ENCODE measurements at places on chromosomes 7 and 10.

DNA sequence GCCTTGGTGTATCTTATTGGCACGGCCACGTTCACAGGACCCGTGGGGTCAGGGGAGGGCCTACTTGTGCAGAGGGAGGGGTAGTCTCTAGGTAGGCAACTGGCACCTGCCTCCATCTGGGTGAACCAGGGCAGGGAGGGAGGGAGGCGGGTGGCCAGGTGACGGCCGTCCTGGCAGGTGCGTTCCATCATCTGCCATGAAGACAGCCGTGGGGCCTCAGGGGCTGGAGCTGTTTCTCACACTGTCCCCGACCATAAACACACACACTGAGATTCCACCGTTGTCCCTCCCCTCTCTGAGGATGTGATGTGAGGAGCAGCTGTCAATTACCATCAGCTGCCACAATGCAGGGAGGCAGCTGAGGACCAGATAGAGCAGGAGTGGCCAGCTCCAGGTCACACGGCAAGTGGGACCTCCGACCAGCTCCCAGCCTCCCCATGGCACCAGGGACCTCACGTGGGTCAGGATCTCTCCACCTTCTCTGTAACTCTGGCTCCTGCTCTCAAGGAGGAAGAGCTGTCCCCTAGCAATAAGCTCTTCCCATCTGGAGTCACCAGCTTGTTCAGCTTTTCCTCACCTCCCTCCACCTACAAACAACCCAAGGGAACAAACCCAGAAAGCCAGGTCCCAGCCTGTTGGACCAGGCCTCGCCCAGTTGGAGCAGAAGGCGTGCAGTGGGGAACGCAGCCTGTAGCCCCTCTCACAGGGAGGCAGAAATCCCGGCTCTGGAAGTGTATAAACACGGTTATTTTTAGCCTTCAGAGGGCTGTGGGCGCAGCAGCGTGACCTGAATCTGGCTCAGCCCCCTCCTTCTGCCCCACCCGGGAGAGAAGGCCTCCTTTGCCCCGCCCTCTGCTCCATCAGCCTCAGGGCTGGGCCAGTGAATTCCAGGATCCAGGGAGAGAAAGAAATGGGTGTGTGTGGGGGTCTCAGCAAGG lies 33.1 kb downstream of the ZMIZ1 start:
- DNase-seq, result peak; percentile 73

DNA sequence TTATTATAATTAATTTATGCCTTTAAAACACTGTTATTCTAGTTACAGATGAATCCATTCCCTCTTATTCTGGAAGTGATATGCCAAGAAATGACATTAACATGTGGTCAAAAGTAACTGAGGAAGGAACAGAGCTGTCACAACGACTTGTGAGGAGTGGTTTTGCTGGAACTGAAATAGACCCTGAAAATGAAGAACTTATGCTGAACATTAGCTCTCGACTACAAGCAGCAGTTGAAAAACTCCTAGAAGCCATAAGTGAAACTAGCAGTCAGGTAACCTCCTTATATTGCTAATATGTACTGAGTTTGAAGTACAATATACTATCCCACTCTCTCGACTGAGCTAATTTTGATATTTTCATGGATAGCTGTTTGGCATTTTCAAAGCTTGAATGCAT lies 81.6 kb downstream of the CYP51A1 start:
- no peak for DNase-seq

GRCh38 chr7:106076537-106076936 lies 35.6 kb downstream of the SYPL1 start:
- DNase-seq, result no peak

GRCh38 chr10:125489731-125490130 lies 193.2 kb downstream of the TEX36 start:
- DNase-seq, result no peak

- peak; percentile 5 for DNase-seq
Measured at GRCh38 chr7:84949501-84949900, 237.4 kb downstream of the SEMA3D start.

DNA sequence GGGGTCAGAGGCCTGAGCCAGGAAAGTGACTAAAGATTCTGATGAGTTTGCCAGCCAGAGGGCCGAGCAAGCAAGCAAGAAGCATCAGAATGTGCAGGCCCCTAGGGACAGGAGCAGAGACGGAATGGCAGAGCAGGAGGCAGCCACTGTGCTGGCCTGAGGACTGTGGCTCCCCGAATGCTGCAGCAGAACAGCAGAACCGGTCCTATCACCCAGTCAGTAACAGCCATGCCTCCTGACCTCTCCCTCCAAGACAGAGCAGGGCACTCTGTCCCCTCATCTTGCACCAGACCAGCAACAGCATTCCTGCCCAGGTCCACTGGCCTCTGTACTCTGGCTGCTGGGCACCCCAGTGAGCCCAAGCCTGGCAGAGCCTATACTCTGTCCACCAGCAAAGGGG lies 85.9 kb downstream of the ARHGAP22 start:
- DNase-seq, result no peak

DNA sequence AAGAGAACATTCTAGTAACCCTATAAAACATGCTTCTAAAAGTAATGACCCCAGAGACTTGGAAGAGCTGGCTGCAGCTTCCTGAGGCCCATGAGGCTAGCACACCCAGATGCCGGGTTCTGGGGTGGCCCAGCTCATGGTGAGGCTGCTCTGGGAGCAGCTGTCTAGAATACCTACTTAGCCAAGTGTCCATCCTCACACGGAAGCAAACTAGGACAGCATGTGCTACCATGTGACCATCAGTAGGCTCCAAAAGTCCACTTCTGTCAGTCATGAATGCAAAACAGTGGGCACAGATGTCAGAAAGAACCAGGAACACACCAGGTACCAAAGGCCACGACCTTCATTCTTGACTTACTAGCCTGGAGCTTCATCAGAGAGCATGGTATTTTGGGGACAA lies 32.4 kb downstream of the CTBP2 start:
- no peak for DNase-seq

DNA sequence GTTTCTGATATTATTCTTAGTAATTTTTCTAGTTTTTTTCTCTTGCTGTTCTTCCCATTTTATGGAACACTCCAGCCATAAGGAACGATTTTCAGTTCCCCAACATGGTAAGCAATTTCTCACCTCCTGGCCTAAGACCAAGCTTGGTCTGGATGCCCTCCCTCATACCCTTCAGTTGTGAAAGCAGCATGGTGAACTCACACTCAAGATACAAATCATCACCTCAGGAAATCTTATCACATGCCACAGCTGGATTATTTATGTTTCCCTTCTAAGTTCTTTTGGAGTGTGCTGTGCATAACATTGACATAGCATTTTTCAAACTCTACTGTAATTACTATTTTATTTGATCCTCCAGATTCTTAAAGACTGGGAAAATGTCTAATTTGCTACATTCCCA lies 216.6 kb downstream of the AGMO start:
- DNase-seq, result no peak

DNA sequence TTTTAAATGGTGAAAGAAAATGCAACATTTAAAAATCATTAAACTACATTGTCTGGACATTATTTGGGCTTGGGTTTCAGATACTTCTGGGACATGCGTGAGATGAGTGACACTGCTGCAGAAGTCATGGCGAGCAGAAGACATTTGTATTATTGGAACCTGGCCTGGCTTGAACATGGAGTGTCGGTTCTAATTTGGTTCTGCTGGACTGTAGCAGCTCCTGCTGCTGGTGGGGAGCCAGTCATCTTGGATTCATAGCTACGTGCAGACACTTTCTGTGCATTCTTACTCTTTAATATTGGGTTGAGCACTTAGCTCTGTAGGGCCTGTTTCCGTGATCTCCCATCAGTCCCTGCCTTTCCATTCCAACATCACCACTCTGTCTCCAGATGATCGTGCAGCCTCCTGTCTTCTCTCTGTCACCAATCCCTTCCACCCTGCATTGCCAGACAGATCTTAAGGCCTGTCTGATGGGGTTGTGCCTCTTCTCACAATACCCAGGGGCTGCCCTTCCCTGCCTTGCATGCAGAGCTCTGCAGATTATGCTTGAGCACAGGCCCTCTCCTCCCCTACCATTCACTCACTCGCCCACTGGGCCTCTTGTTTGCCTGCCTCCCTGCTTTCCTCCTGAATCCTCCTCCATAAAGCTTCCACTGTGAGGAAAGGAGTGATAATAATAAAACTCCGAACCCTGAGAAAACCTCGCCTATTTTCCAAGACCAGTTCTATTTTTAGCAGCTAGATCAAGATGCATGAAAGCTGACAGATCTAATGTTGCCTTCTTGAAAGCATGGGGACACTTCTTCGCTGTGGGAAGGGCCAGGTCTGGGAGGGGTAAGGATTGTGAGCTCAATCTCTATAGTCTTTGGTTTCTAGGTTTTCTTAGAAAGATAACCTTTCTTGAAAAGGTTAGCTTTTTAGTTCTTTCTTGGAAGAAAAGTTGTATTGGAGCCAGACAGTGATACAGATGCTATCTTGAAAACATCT lies 32.9 kb downstream of the CELF2 start:
- DNase-seq, result no peak

- DNase-seq, result peak; percentile 90
Measured at GRCh38 chr7:138000081-138000701, 1.7 kb downstream of the CREB3L2 start.

GRCh38 chr10:31000071-31000782 lies 31.4 kb downstream of the ZNF438 start:
- DNase-seq, result no peak

- DNase-seq, result no peak
Measured at GRCh38 chr10:5343092-5343491, 21.7 kb upstream of the UCN3 start.

DNA sequence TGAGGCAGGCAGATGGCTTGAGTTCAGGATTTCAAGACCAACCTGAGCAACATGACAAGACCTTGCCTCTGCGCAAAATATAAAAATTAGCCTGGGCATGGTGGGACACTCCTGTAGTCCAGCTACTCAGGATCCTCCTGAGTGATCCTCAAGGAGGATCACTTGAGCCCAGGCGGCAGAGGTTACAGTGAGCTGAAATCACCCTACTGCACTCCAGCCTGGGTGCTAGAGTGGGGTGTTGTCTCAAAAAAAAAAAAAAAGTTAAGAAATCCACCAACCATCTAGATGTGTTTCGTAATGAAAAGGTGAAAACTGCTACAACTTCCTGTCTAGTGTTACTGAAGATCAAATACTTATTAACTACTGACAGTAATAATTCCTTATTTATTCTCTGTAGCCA lies 8.1 kb downstream of the GLCCI1 start:
- no peak for DNase-seq

GRCh38 chr7:116584721-116585120 lies 59.9 kb downstream of the CAV1 start:
- no peak for DNase-seq

DNA sequence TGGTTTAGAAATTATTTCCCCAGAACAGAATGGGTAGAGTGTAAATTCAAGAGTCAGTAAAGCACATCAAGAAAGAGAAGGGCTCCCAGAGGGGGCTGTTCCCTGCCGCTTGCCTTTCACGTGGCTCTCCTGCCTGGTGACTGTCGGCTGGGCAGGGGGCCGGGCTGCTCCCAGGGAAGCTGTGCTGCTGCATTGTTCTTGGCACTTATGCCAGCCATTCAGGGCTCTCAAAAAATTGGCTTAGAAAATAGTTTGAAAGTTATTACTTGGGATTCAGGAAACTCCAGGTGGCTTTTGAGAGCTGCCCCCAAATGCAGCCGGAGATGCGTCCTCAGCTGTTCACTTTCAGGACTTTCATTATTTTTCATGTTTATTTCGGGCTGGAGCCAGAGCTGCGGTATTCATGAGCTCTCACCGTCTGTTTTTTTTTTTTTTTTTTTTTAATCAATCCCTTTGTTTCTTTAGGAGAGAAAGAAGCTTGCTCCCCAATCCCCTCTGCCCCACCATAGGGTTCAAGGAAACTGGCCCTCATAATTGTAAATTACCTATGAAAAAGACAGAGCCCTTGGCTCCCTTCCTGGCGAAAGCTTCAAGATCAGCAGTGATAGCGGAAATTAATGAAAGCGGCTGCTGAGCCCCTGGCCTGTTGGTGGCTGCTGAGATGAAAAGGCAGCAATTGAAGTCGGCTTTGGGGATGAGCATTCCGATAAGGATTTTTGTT lies 94.1 kb downstream of the SORCS3 start:
- DNase-seq, result no peak

- DNase-seq, result peak; percentile 55
Measured at GRCh38 chr10:88168171-88169036, 305.0 kb downstream of the PTEN start.

DNA sequence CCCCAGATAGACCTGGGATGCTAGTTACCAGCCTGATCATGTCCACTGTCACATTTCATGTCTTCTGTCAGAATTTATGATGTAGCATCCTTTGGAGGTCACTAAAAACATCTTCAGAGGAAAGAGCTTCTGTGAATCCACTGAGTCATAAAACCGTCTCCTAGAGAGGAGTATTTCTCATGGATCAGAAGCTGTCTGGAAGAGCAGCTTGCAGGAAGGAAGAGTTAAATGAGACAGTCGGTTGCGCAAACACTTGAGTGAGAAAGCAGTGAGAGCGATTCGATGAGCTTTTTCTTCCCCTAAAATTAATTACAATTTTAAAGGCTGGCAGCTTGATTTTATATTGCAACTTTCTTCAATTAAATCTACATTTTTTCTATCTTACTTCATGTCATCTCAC lies 47.2 kb upstream of the WDR11 start:
- no peak for DNase-seq

- DNase-seq, result no peak
Measured at GRCh38 chr7:83455612-83456011, 193.3 kb downstream of the SEMA3E start.

DNA sequence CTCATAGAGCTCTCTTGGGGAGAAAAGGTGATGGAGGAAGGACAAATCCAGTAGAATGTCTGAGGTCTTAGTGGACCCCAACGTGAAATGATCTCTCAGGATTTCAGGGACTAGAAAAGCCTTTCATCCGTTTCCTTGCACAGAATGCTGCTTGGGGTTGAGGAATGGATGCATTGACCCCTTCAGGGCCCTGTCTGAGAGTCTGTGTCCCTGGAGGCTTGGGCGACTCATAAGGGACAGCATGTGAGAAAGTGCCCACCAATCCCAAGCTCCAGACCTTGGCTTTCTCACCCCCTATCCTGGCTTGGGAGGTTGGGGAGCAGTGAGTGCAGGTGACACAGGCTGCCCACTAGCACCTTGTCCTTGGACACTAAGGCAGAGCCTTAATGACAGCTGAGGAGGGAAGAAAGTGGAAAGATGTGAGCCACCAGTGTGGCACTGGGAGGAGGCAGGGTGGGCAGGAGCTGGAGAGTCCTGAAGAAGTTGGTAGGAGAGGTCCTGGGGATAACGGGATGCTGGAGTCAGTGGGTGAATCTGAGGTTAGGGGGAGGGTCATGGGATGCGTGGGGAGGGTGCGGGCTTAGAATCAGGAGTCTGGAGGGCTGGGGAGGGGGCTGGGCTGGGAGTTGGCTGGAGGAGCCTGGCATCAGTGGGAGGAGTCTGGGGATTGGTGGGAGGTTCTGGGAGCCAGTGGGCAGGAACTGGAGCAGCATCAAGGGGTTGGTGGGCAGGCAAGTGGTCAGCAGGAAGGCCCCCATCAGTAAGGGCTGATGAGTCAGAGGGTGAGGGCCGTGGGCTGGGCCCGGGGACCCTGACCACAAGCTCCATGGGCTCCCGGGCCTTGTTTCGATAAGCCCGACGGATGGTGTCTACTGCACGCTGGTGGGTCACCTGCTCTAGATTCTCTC lies 8.6 kb downstream of the LZTS2 start:
- peak; percentile 39 for DNase-seq

Data from M059J (cell line).